ENCODE measurements at places on chromosomes 4 and X. TPM values are rescaled to one million over a fixed set of nuclear protein-coding genes. Genes with fewer than 3 reads are reported as not detected.

ENAM gene
- not detected for total RNA-seq

NSD2 gene
- total RNA-seq = 115 TPM

CCDC160 gene
- total RNA-seq = 0.63 TPM

UCP1 gene
- total RNA-seq = not detected

COX7B2 gene
- total RNA-seq = not detected

GLRB gene
- total RNA-seq = 14.9 TPM

SPANXD gene
- 0.82 TPM for total RNA-seq

All from mesothelial cell of epicardium (in vitro differentiated cells).